ENCODE measurements at places on chromosomes 2 and 18.

DNA sequence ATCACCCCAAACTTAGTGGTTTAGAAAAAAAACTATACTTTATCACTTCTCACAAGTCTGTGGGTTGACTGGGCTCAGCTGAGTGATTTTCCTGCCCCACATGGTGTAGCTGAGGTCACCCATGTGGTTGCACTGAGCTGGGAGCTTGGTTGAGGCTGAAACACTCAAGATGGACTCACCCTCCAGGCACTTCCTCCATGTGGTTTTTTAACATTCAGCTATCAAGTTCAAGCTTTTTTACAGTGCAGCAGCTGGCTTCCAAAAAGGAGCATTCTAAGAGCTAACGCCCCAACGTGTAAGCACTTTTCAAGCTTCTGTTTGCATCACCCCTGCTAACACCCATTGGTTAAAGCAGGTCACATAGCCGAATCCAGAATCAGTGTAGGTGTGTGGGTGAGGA is 105.9 kb upstream of the CREB1 start:
- DNase-seq, result no peak

- no peak for DNase-seq
These were observed 144.6 kb upstream of the SETBP1 start for GRCh38 chr18:44536046-44536445.

DNA sequence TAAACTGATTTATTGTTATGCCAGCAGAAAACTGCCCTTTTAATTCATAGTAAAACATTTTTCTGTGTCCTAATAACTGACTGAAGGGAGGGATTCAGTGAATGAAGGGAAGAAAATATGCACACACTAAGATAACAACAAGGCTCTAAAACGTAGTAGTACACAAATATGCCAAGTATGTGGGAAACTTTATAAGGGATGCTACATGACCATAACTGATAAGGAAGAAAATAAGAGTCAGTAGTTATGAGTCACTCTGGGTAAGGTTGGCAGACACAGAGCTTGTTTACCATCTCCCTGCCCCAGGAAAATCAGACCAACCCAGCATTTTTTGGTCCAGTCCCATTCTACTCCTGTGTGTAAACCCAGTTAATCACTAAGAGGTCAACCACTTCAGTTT is 124.2 kb downstream of the RPRM start:
- DNase-seq, result no peak

DNA sequence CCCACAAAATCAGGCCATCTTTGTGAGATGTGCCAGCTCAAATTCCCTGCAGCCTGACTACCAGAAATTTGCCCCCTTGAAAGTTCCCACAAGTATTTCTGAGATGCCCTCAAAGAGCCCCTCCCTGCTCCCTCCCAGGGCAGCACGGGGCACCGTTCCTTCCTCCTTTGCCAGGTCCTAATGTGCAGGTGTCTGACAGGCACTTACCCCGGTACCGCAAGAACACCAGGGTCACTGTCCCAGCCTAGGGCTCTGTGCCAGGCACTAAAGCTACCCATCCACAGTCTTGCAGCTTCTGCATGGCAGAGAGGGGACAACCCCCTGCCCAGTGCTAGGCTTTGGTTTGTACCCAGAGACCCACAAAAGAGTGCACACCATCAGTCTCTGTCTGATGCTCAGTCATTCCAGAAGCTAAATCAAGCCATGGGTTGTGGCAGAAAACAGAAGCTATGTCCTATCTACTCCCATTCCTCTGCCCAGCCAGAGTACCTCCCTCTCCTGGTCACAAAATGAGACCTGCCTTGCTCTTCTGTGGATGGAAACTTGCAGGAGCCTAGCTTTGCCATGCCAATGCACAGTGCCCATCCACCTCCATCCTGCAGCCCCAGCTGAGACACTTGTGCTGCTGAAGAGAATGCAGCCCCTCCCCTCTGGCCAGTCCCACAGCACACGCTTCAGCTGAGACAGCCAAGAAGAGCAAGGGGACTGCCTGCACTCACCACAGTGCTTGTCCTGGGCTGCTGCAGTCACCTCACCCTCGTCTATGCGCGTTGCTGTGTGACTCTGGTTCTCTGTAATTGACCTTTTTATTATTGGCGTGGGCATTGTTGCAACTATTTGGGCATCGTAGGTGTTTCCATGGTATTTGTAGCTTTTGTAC is 48.7 kb downstream of the INPP5D start:
- no peak for DNase-seq

DNA sequence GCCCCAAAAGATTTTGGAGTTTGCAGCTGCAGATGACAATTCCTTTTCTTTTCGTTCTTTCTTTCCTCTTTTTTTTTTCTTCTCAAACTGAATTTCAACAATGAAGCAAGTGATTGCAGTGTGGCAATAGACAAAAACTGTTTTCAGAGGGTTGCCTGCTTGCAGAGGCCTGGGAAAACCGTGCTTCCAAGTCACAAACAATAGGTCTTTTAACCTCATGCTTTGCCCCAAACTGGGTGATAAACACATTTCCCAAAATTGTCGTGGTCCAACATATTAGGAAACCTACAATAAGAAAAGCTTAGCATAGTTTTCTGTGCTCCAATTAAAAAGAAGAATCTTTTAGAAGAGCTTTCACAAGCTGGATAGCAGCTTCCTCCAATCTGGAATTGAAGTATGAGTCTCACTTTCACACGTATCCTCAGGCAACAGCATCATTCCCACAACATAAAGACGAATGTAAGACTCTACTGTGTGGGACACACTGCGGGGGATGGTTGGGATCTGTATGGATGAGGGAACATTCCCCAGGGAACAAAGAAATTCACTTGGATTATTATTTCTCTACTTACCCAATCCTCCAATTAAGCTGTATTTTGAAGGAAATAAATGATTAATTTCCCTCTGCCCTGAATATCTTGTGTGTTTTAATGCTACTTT is 656.1 kb downstream of the RNF144A start:
- no peak for DNase-seq

DNA sequence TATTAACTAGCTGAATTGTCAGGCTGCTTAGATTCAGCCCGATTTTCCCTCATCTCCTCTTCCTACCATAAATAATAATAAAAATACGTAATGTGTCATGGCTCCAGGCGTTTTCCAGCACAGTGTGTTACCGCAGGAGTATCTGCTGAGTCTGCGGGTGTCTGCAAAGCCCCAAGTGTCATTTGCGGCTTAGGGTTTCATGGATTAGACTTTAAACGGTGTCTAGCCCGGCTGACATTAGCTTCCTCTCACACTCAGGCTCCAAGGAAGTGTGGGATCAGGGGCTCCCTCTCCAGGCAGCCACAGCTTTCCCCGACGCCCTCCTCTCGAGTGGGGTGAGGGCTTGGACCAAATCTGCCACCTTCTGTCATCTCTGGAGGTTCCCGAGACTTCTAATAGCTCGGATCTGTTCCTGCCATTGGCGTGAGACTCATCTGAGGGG is 14.1 kb upstream of the HOXD1 start:
- no peak for DNase-seq

- DNase-seq, result no peak
These were observed 1389.8 kb upstream of the TMEFF2 start for GRCh38 chr2:193584522-193584938.

DNA sequence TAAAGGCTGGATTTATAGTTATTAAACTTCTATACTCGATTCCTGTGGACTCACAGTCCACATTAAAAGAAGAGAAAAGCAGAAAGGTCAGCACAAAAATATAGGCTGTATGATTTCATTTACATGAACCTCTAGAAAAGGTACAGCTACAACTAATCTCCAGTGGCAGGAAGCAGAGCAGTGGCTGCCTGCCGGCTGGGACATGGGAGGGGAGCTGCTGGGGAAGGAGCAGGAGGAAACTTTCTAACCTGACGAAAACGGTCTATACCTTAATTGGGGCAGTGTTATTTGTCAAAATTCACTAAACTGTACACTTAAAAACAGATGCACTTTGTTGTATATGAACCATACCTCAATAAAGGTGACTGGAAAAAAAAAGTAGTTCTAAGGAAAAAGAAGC is 26.7 kb downstream of the KCTD1 start:
- no peak for DNase-seq

- DNase-seq, result no peak
These were observed 84.5 kb downstream of the PDK1 start for GRCh38 chr2:172640389-172640788.

- no peak for DNase-seq
These were observed 28.8 kb upstream of the TMEM18 start for GRCh38 chr2:705971-706511.

DNA sequence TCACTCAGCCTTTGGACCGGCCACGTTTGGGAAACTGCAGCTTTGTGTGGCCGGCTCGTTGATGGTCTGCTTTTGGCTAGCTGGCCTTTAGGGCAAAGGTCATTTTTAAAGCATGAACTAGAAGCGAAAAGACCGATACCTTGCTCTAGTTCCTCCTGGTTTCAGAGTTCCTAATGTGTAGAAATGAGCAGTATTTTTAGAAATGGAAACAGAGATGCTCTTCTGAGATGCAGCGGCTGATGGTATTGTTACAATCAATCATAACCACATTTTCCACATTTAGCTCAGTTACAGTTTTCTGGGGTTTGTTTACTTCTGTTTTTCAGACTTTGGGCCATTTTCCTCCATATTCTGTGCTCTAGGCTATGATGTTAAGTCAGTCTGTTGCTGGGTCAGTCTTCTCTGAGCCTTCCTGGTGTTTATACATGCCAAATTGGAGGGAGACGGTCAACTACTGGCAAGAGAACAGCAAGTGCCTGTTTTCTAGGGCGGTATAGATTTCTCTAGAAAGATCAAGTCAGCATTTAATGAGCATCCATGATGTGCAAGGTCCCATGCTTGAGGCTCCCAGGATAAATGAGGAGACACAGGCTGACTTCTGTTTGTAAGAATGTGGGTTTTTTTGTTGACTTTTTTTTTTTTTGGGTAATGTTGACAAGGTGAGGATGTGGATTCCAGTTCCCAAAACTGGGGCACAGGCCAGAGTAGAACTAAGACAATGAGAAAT is 28.0 kb downstream of the RNF144A start:
- DNase-seq, result no peak

GRCh38 chr2:66334237-66335029 is 100.5 kb upstream of the MEIS1 start:
- DNase-seq, result no peak

GRCh38 chr2:152518641-152519580 is 183.9 kb downstream of the FMNL2 start:
- DNase-seq, result no peak

GRCh38 chr2:24548058-24548457 is 57.0 kb downstream of the NCOA1 start:
- DNase-seq, result no peak

GRCh38 chr2:200373231-200373630 is 66.7 kb downstream of the SPATS2L start:
- DNase-seq, result no peak

Measured in activated CD8-positive, alpha-beta memory T cell treated with anti-CD3 and anti-CD28 coated beads for 4 hours (primary cell).